ENCODE measurements at places on chromosomes 12 and 14. TPM values are rescaled to one million over a fixed set of nuclear protein-coding genes. Genes with fewer than 3 reads are reported as not detected.

The PMCH gene
- not detected for total RNA-seq

The A2ML1 gene
- not detected for total RNA-seq

The IL22 gene
- not detected for total RNA-seq

The BMP4 gene
- total RNA-seq = 108 TPM

The ZNF140 gene
- 12.1 TPM for total RNA-seq

The GRIN2B gene
- 23.4 TPM for total RNA-seq

The CLEC9A gene
- not detected for total RNA-seq

The PRKAG1 gene
- total RNA-seq = 60.3 TPM

The CCDC175 gene
- total RNA-seq = not detected

The GUCY2C gene
- total RNA-seq = 4.4 TPM

The NRL gene
- 2.3 TPM for total RNA-seq

The SELPLG gene
- 0.44 TPM for total RNA-seq

The GDF3 gene
- 0.41 TPM for total RNA-seq

The MSI1 gene
- total RNA-seq = 21.7 TPM
